ENCODE measurements at places on chromosomes 3 and 15. TPM values are rescaled to one million over a fixed set of nuclear protein-coding genes. Genes with fewer than 3 reads are reported as not detected.

The ASTE1 gene
- 15.3 TPM for polyA plus RNA-seq

The SV2B gene
- 1.9 TPM for polyA plus RNA-seq

The GPR160 gene
- polyA plus RNA-seq = 11.3 TPM

The IFT57 gene
- 82.3 TPM for polyA plus RNA-seq

The CACNA1D gene
- 78.2 TPM for polyA plus RNA-seq

The MED12L gene
- 0.76 TPM for polyA plus RNA-seq

The CPNE9 gene
- 0.27 TPM for polyA plus RNA-seq

The TCF12 gene
- polyA plus RNA-seq = 118 TPM

The KNG1 gene
- polyA plus RNA-seq = 0.26 TPM

The SLC6A11 gene
- 0.23 TPM for polyA plus RNA-seq

The EXOSC7 gene
- 66.3 TPM for polyA plus RNA-seq

The TMEM108 gene
- polyA plus RNA-seq = 41.3 TPM

The HTD2 gene
- polyA plus RNA-seq = 12.1 TPM

The TM6SF1 gene
- 5.3 TPM for polyA plus RNA-seq

The AQP9 gene
- polyA plus RNA-seq = 0.17 TPM

The IQCB1 gene
- polyA plus RNA-seq = 39.4 TPM

The ARPIN gene
- polyA plus RNA-seq = 32.3 TPM

The MNS1 gene
- polyA plus RNA-seq = 25.1 TPM

The ZNF501 gene
- polyA plus RNA-seq = 9.5 TPM

The MST1R gene
- polyA plus RNA-seq = 7.1 TPM

The XXYLT1 gene
- 25.1 TPM for polyA plus RNA-seq

The DAZL gene
- not detected for polyA plus RNA-seq

The AADACL2 gene
- not detected for polyA plus RNA-seq

The REC114 gene
- polyA plus RNA-seq = 0.20 TPM

The HDAC11 gene
- 20.8 TPM for polyA plus RNA-seq

The ACP3 gene
- polyA plus RNA-seq = 5.2 TPM

The RTP4 gene
- polyA plus RNA-seq = 0.38 TPM

The P2RY13 gene
- polyA plus RNA-seq = 1.4 TPM

The CLN6 gene
- polyA plus RNA-seq = 34.4 TPM

The PLA2G4B gene
- polyA plus RNA-seq = 9.8 TPM

The HRG gene
- polyA plus RNA-seq = 0.08 TPM

The TMEM158 gene
- polyA plus RNA-seq = 1.8 TPM

The CPN2 gene
- not detected for polyA plus RNA-seq

The PRSS50 gene
- 0.74 TPM for polyA plus RNA-seq

The CTXND1 gene
- 19.7 TPM for polyA plus RNA-seq

The SCG3 gene
- 1.2 TPM for polyA plus RNA-seq

The SLC15A2 gene
- polyA plus RNA-seq = 24.8 TPM

The SELENOS gene
- polyA plus RNA-seq = 44.9 TPM

The ADGRG7 gene
- not detected for polyA plus RNA-seq

The THOC7 gene
- 77.7 TPM for polyA plus RNA-seq

The C2CD4A gene
- polyA plus RNA-seq = 0.06 TPM

All from left lung (tissue), 14 donors.